Activated CD4-positive, CD25-positive, alpha-beta regulatory T cell (primary cell): ENCODE measurements at places on chromosomes 11 and 22.

DNA sequence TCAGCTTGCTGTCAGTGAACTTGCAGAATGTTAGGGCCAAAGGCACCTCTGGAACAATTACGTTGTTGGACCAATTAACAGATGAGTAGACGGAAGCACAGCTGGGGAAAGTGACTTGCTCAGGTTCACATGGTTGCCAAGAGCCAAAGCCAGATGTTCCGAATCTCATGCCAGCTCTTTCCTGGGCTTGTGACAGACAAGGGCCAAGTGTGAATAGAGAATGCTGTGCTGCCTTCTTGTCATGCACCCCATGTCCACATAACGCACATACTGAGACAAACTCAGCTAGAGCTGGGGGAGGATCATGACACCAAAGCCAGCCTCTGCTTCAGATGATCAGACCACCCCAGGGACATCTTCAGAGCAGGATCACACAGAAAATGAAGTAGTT lies 616.3 kb downstream of the INSC start:
- no peak for DNase-seq

DNA sequence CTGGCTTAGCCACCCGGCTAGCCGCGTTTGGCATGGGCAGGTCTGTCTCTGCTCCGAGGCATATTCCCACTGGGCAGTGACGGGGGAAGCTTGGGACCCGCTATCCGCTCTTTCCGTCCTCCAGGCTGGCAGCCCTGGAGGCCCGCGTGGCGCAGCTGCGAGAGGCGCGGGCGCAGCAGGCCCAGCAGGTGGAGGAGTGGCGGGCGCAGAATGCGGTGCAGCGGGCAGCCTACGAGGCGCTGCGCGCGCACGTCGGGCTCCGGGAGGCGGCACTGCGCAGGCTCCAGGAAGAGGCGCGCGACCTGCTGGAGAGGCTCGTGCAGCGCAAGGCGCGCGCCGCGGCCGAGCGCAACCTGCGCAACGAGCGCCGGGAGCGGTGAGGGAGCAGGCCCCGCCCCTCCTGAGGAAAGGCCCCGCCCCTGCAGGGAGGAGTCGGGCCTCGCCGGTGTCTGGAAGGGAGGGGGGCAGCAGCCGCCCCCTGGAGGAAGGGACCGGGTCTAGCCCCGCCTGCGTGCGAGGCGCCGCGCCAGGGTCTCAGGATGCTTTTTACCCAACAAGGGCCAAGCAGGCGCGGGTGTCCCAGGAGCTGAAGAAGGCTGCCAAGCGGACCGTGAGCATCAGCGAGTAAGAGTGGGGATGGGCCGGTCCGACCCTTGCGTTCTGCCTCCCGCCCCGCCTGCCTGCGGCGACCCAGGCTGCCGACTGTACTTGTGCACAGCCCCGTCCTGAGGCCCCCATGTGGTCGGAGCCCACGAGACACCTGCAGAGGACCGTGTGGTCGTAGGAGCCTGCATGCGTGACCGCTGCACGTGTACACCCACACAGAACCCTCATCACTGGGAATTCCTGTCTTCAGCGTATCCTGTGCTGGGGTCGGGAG lies 7.9 kb downstream of the ATG16L2 start:
- peak; percentile 62 for DNase-seq

DNA sequence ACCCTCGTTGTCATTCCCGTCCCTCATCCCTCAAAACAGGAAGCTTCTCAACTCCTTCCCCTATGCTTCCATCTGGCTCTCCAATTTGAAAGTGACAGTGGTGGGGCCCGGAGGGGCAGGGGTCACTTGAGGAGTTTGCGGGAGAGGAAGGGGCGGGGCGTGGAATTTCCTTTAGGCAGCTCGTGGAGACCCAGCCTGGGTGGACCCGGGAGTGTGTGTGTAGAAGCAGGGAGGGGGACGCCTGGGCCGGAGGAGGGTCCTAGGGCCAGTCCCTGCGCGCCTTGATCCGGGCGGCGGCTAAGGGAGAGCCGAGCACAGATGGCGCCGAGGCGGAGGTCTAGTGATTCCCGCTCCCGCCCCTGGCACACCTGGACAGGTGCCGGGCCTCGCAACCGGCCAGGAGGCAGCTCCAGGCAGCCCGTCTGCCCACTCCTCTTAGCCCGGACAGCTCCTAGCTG lies 7.8 kb upstream of the PAX6 start:
- no peak for DNase-seq

DNA sequence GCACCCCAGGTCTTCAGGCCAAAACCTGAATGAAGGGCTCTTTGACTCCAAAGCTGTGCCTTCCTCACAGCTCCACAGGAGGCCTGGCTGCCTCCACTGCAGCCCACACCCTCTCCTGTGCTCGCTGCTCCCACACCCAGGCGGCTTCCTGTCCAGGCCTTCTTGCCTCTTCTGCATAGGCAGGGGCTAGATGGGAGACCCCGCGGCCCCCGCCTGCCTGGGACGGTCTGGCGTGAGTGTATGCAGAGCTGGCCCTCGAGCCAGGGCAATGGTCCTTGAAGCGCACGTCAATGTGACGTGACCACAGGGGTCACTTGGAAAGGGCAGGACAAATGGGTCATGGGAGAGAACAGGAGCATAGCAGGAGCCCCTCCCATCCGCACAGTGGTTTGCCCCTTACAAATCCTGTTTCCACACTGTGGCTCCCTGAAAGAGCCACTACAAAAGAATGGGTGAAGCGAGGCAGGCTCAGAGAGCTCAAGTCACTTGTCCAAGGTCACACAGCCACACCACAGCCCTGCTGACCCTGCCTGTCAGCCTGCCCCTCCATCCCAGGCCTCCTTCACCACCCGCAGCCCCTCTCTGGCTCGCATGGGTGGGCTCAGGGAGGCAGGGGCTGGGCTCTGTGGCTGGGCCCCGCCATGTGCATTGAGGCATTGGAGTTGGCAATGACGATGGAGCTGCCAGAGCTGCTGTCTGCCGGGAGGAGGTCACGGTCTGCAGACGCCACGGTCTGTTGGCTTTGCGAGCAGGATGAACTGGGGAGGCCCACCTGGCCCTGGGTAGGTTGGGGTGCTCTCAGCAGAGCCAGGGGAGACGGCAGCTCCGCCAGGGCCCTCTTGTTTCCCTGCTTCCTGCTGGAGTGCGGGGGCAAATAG lies 71.2 kb upstream of the WNT11 start:
- no peak for DNase-seq

- DNase-seq, result no peak
Measured at GRCh38 chr11:117607449-117607848, 189.6 kb downstream of the DSCAML1 start.

- DNase-seq, result no peak
Measured at GRCh38 chr22:35140879-35141745, 75.2 kb downstream of the ISX start.

DNA sequence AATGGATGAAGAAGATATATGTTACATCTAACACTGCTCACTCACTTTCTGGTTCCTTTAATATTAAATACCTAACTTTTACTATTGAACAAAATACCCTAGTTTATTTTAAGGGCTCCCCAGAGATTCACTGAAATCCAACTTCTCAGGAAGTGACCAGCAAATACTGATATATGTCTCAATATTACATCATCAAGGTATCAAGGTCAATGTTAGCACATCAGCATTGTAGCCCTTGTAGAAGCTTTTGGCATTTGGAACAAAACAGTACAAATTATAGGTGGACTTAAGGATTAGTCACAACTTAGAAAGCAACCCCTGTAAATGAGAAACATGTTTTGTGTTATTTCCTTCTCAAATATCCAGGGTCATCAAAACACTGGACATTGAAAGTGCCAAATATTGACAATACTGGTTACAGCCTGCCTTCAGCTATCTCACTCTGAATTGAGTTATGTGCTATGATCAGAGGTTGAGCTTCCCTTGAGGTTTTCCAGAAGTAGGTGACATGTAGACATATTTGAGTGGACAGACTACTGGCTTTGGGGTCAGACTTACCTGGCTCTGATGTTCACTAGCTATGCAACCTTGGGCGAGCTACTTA lies 1.9 kb upstream of the ATL3 start:
- DNase-seq, result no peak

DNA sequence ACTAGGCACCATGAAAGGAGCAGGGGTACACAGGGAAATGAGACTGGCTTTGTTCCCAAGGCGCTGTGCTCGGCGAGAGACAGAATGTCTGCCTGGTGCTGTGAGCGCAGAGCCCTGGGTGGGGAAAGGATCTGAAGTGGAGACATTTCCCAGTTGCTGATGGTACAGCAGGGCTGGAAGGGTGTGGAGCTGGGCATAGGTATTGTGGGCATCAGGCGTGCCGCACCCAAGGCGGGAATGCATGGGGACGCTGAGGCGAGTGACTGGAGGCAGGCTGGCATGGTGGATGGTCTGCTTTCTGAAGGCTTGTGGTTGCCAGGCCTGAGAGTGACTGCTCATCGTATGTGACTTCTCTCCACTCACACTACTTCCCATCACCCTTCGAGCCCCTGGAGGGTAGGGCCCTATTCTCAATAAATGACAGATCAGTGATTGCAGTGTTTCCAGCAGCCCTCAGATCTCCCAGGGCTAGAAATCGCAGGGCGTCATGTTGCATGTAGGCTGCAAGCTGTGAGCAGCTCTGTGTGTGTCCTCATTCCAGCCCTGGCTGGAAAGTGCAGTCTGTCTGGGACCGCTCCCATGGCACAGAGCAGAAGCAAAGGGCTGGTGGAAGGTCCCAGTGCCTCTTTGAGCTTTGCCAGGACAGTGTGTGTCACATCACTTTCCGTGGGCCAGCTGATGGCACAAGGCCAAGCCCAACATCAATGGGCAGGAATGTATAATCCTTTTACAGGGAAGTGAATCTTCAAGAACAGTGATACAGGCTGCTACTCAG lies 67.7 kb downstream of the TBC1D22A start:
- DNase-seq, result no peak

DNA sequence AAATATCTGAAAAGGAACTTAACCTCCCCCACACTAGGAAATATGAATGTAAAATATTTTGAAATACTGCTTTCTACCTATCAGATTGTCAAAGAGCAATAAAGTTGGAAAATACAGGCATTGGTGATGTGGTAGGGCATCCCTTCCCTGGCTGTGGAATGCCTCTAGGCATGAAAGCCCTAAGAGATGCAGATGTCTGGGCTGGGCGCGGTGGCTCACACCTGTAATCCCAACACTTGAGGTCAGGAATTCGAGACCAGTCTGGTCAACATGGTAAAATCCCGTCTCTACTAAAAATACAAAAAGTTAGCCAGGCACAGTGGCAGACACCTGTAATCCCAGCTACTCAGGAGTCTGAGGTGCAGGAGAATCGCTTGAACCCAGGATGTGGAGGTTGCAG lies 22.0 kb downstream of the ARAP1 start:
- DNase-seq, result no peak

- no peak for DNase-seq
Measured at GRCh38 chr11:128469220-128469619, 118.1 kb downstream of the ETS1 start.

DNA sequence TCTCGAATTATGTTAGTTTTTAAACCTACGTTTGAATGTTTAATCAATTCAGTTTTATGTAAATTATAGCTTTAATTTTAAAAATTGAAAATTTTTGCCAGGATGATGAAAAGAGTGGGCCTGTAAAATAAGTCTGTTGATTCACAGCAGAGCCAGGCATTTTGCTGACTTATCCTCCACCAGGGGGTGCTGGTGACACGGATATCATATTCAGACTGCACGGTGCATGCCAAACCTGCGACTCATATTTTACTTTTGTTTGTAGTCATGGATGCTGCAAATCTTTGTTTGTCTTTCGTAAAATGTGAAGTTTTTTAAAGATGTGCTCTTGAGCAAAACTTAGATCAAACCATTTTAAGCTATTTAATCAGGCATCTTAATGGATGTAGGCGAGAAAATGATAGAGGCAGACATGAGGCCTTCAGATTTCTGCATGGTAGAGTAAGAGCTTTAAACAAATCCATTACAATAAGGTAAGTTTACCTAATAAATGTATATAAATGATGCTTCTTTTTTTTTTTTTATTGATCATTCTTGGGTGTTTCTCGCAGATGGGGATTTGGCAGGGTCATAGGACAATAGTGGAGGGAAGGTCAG lies 3.6 kb upstream of the OR8B3 start:
- DNase-seq, result peak; percentile 7

DNA sequence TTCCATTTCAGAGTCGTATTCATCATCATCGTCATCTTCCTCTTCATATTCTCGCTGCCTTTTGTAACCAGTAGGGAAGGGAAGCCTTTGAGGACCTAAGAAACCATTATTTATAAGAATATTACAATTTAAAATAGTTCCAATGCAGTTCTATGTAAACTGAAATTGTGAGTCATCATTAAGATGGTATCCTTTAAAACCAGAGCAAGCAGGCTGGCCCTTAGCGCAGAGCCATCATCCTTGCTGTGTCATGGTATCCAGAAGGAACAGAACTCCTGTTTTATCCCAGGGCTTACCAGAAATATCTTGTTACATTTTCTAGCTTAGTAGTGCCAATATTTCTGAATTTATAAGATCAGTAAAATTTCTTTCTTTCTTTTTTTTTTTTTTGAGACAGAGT lies 12.8 kb downstream of the MISFA start:
- no peak for DNase-seq

DNA sequence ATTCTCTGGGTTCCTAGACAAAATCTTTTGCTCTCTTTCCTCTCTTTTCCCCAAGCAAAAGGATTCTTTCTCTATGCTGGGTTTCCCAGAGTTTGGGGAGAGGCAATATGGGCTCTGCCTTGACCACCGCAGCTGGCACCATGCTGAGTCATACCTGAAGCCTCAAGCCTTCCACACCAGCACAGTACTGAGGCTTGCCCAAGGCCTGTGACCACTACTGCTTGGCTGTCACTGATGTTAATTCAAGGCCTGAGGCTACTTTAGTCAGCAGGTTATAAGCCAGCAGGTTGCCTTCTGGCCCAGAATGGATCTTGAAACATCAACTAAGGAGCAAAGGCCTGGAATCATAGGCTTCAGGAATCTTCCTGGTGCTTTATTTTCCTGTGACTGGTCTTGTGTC lies 185.3 kb downstream of the DYNC2H1 start:
- DNase-seq, result no peak

DNA sequence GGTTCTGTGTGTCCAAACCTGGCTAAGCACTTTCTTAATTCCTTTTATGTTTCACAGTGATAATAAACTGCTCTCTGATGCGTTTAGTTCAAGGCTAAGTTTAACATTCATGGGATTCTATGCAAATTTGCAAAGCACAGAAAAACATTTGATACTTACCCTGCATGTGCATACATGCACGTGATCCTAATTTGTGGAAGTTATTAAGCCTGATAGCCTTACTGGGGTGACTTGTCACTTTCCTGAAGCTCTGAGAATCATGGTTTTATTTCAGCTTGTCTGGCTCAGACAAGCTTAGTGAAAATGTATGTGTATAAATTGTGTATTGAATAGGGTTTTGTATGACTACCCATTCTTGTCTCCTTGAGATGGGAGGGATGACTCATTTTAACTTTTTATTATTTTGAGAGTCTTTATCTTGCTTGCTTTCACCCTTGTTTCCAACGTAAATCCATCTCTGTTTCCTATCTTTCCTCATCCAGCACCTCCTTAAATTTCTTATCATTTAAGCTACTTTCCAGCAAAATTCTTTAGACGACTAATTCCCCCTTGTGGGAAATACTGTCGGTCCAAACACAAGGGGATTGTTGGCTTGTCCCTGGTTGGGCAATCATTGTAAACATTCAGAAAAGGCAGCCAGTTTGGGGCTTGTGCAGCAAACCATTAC lies 167.1 kb downstream of the C11orf91 start:
- DNase-seq, result no peak

GRCh38 chr11:44928816-44929215 lies 21.9 kb downstream of the TP53I11 start:
- DNase-seq, result no peak

GRCh38 chr11:123559523-123559955 lies 94.9 kb downstream of the SCN3B start:
- no peak for DNase-seq

GRCh38 chr11:111739299-111739698 lies 26.9 kb downstream of the PPP2R1B start:
- DNase-seq, result no peak

GRCh38 chr11:126026579-126026978 lies 36.1 kb downstream of the CDON start:
- DNase-seq, result no peak
